NCI-H748 treated with DMSO at 0.1 percent for 48 hours (cell line): ENCODE measurements at places on chromosomes 1 and 21.
A peak's percentile ranks its signal among the peaks of the same experiment; 100 is the strongest.

DNA sequence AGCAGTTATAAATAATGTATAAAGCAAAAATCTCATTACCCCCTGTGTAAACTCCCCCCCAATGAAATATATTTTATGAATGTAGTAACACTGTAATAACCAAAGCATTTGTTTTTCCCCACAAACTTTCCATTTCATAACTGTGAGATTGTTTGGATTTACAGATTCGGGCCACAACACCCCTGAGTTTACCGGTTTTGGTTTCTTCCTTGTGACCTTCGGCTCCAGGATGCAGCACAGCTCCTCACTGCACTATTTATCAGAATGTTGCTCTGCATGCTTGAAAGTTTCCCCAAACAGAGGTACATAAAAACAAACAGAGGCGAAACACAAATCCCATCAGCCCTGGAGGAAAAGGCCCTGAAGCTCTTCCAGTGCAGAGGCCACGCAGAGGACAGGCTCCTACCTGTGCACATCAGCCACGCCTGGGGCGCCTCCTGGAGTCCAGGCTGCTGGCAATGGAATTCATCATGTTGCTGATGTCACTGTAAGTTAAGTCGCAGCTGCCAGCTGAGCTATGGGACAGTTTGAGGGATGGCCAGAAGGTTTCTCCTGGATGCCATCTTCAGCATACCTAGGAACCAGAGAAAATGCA, 122.0 kb downstream of the LMO4 start:
- DNase-seq = no peak

DNA sequence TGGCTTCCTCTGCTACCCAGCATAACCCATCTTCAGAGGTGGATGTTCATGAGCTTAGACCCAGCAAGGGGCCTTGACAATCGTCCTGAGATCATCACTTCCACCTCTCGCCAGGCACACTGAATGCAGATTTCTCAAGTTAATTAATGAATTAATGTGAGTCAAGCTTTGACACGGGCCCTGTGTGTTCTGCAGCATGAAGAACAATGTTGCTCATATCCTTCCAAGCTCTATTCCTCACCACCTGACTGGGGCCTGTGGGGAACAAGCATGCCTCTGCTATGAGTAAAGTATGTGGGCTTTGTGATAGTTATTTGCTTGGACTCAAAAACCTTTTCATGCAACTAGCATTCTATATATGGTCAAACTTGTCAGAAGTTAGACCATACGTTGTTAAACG, 122.0 kb downstream of the SEC16B start:
- no peak for DNase-seq

- DNase-seq = peak; percentile 22
Observed at GRCh38 chr1:28737307-28738132, 780 bp downstream of the YTHDF2 start.

- DNase-seq = no peak
Observed at GRCh38 chr1:38454236-38454635, 405.3 kb downstream of the RRAGC start.

DNA sequence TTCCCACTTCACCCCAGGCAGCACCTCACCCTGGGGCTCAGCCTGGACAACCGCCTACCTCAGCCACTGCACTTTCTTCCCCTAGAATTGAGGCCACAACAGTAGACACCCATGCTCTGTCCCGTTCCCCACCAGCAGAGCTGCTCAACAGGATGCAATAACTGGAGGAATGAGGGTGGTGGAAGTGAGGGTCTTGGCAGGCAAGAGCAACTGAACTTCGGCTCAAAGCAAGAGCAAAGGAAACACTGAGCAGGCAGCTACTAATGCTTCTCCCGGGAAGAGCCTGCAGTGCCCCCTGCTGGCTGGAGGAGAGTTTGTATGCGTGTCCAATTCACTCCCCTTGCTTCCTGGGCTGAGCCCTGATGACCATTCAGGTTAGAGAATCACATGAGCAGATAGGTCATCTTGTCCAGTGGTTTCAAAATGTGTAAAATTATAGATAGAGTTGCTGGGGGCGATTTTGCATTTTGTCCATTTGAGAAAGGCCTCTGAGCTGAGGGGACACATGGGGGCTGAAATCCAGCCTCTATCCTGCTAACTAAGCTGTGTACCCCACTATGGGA, 13.9 kb downstream of the NT5C1A start:
- DNase-seq = peak; percentile 99

GRCh38 chr1:234281826-234282489, 91.3 kb upstream of the COA6 start:
- no peak for DNase-seq

DNA sequence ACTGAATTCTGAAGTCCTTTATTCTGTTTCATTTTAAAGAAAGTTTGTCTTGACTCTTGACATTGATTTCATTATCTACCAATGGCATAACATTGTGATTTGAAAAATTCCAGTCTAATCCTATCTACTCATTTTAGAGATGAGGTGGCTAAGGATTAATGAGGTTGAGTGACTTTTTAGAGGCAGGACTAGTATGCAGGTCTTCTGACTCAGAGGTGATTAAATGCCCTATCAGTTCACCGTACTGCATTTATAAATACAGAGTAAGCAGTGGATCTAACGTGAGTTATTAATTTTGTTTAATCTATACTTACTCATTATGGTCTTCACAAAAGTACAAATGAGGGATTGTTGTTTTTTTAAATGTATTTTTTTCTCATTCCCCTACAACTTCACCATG, 277.6 kb downstream of the PTBP2 start:
- no peak for DNase-seq
